ENCODE measurements at places on chromosomes 2 and 18. TPM values are rescaled to one million over a fixed set of nuclear protein-coding genes. Genes with fewer than 3 reads are reported as not detected.

GRCh38 chr18:4264347-4264791 lies 190.7 kb downstream of the DLGAP1 start:
- DNase-seq, result no peak

- DNase-seq, result no peak
Measured at GRCh38 chr2:105323111-105323510, 6.4 kb downstream of the TGFBRAP1 start.

MAP3K19 gene
- not detected for total RNA-seq

RAB12 gene
- 42.1 TPM for total RNA-seq

TUBA4B gene
- total RNA-seq, result not detected

NYAP2 gene
- total RNA-seq, result not detected

CHRNG gene
- total RNA-seq, result not detected

DNA sequence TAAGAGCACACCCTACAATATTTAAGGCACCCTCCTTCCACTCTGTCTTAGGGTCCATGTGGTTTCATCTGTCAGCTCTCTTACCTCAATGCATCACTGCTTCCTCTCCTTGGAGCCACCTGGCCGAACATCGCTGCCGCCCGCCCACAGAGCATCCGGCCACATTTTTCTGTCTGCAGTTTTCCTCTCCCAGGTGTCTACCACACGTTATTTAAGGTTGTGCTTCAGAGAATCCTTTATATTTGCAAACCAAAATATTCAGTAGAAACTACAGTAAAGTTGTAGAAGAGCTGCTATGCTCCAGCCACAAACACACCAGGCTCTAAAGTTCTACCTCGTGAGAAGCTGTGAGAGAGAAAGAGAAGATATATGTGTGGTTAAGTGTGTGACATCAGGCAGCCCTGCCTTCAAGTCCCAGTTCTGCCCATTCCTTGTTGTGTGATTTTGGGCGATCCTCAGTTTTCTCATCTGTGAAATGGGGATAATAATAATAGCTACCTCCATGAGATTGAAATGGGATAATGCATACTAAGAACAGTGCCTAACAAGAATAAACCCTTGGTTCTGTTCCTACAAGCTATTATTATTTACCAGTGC lies 4.9 kb upstream of the STK17B start:
- DNase-seq, result no peak

DNA sequence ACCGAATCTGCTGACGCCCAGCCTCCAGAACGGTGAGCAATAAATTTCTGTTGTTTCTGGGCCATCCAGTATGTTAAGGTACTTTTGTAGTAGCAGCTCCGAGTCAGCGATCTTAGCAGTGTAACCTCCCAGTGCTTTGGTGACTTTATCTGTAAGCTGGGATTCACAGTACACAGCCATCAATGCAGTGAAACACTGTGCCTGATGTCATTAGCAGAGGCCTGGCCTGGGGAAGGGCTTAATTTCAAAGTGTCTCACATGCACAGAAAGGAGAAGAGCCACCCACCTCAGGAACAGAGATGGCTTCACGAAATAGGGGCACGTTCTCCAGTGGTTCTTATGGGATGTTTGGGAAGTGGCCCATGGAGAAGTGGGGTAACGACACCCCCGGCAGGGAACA lies 281.2 kb downstream of the PHLPP1 start:
- no peak for DNase-seq

DNA sequence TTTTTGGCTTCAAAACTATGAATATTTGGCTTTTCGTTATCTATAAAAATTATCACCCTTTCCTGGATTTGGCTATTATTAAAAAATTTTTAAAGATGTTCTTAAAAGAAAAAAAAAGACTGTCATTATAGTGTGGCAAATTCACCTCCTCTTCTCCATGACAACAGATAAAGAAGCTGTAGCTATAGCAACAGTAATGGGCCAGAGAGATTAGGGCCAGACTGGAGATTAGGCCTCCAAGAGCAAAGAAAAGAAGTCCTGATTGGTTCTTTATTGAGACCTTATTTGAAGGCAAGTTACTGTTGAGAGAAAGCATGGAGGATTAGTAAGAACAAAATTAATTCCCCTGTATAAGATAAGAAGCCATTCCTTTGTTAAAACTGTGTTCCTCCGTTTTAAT lies 812.5 kb downstream of the DCC start:
- no peak for DNase-seq

- no peak for DNase-seq
Measured at GRCh38 chr18:23142251-23142929, 7.1 kb downstream of the CABLES1 start.

GRCh38 chr18:23838801-23839366 lies 149.6 kb downstream of the LAMA3 start:
- no peak for DNase-seq

GRCh38 chr2:117436697-117437096 lies 377.8 kb upstream of the DDX18 start:
- no peak for DNase-seq

DNA sequence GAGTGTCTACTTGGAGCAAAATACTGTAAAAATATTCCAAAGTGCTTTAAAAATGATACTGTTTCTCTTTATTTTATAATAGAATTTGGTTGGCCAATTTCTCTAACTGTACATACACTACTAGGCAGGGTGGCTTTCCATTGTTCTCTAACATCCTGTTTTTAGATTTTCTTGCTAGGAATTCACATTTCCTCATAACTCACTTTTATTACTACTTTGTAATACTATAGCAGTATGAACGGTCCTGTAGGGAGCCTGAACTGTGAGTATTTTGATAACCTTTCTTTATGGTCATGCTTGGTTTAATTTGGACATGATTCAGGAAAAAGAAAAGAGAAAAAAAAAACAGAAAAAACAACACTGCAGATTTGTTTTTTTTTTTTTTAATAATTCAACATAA lies 37.8 kb downstream of the GCG start:
- DNase-seq, result no peak

PDE11A gene
- 0.19 TPM for total RNA-seq

- DNase-seq, result no peak
Measured at GRCh38 chr2:180662521-180662920, 317.9 kb upstream of the UBE2E3 start.

STARD6 gene
- not detected for total RNA-seq

SERPINB3 gene
- total RNA-seq, result 0.17 TPM

RBKS gene
- total RNA-seq, result 1.1 TPM

DNA sequence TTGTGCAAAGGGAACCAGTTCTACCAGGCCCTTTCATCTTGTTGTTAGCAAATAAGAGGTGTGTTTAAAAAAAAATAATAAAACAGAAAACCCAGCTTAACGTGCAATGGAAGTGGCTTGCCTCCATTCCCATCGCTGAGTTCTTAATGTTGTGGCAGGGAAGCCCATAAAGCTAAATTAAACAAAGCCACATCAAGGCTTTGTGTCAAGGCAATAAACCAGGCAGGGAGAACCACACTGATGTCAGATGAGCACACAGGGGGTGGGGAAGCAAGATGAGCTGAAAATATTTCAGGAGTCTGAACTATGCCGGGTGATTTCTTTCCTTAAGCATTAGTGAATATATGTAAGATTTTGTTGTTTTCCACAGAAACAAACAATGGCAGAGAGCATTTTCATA lies 73.5 kb downstream of the PHLPP1 start:
- no peak for DNase-seq

Measured in H1 (cell line).